ENCODE measurements at places on chromosomes 13 and 19.
A peak's percentile ranks its signal among the peaks of the same experiment; 100 is the strongest.

DNA sequence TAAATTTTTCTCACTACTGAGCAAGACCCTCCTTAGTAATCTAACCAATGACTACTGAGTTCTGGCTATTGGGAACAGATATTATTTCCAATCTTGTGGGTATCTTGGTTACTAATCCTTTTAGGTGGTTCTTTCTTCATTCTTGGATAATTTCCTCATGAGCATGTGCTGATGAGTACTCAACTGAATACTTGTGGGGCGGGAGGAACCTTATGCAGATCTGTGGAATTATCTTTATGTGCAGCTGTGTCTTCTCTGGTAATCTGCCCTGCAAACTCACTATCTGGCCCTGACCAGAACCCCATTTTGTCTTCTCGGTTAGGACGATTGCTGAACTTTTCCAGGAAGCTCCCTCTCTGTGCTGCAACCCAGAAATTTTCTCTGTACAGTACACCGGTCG lies 89.7 kb upstream of the TRPC4 start:
- DNase-seq, result no peak

- DNase-seq, result peak; percentile 40
Measured at GRCh38 chr13:52896827-52897659, 48.6 kb upstream of the PCDH8 start.

GRCh38 chr13:37123337-37123736 lies 17.9 kb upstream of the CSNK1A1L start:
- no peak for DNase-seq

GRCh38 chr13:91154558-91155353 lies 192.7 kb upstream of the MIR17HG start:
- no peak for DNase-seq

- DNase-seq, result no peak
Measured at GRCh38 chr19:15404780-15405211, 14.0 kb downstream of the AKAP8L start.

DNA sequence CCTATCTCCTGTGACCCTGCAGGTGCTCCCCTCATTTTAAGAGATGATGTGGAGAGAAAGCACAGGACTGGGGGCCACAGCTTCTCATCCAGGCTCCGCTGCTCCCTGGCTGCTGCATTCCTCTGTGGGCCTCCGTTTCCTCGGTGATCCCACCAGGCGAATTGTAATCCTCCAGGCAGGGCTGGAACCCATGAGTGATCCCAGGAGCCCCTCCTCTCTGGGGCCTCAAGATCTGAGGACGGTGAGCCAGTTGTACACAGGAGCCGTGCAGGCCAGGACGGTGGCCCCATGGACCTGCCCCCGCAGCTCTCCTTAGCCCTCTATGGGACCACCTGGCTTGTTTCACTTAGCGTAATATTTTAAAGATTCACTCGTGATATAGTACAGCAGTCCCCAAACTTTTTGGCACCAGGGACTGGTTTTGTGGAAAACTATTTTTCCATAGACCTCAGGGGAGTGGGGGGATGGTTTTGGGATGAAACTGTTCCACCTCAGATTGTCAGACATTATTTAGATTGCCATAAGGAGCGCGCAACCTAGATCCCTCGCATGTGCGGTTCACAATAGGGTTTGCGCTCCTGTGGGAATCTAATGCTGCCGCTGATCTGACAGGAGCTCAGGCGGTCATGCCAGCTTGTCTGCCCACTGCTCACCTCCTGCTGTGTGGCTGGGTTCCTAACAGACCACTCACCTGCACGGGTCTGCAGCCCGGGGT lies 5.6 kb downstream of the FFAR3 start:
- DNase-seq, result no peak

DNA sequence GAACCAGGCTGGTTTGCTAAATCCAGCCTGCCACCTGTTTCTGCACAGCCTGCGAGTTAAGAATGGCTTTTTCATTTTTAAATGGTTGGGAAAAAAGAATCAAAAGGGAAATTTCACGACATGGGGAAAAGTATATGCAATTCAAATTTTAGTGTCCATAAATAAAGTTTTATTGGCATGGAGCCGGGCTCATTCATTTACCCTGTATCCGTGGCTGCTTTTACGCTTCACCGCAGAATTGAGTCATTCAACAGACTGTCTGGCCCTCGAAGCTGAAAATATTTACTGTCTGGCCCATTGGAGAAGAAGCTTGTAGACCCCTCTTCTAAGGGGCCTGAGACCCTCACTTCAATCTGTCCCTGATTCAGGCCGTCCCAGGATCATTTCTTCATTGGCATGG lies 26.1 kb downstream of the IER2 start:
- no peak for DNase-seq

- DNase-seq, result no peak
Measured at GRCh38 chr19:15820646-15821045, 5.2 kb upstream of the OR10H1 start.
